ELR (cell line): ENCODE measurements at places on chromosomes 12 and 14.

DNA sequence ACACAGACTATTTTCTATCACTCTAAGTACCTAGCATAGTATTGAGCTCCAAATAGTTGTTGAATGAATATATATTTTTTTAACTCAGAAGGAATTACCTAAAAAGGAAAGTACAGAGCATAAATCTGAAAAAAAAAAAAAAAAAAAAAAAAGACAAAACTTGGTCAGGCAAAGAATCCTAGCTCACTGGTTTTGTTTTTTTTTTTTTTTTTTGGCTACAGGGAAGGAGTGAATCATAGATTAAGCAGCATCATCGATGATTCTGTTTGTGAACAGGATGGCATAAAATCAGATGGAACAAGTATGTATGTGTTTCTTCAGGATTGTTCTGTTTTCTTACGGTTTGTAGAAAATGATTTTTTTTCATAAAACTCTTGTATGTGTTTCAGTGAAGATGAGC, 66.1 kb upstream of the BCAT1 start:
- peak; percentile 11 for DNase-seq

GRCh38 chr14:45181329-45181728, 45.6 kb downstream of the FANCM start:
- DNase-seq, result peak; percentile 62

GRCh38 chr12:68223067-68223747, 2.4 kb downstream of the IL26 start:
- peak; percentile 88 for DNase-seq

DNA sequence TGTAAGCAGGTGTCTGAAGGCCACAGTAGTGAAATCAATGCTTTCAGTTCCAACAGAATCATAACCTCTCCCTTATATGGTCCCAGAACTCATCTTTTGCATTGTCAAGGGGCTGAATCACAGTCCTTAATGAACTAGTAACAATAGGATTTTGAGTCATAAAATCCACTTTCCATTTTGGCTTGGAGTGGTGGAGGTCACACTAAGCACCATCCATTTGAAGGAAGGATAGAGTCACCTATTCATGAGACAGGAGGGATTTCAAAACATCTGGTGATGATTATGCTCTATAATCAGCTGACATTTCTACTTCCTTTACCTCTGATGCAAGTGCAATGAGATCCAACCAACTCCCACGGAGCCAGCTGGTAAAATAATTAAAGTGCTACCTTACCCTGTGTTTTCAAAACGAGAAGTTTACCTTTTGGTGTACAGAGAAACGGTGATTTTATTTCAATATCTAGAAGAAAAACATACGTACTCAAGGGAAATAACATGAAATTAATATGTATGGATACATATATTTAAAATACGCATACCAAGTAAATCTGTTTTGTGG, 59.1 kb downstream of the TMEM132D start:
- DNase-seq, result no peak

DNA sequence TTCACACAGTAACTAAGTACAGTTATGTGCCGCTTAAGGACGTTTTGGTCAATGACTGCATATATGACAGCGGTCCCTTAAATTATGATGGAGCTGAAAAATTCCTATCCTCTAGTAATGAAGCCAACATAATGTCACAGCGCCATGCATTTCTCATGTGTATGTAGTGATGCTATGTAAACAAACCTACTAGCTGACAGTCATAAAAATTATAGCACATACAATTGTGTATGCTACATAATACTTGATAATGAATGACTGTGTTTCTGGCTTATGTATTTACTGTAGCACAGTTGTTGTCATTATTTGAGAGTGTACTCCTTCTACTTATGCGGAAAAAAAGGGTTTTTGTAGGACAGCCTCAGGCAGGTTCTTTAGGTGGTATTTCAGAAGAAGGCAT, 99.7 kb downstream of the DACT1 start:
- peak; percentile 42 for DNase-seq

DNA sequence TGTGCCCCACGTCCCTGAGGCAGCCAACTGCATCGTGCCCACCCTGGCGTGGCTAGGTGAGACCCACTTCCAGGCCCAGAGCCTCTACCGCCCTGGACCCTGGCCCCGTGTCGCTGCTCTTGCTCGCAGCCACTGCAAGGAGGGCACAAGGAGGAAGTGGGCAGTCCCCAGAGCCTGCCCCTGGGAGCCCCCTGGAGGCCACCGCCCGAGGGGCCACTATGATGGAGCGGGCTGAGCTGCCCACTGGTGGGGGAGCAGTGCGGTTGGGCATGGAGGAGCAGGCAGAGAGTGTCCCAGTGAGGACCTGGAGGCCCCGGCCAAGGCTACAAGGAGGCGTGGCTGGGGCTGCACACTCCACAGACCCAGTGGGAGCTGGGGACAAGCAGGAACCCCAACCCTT, 323.6 kb downstream of the PCNX1 start:
- no peak for DNase-seq

- DNase-seq, result peak; percentile 54
Observed at GRCh38 chr12:56084958-56085543, 5.1 kb downstream of the ERBB3 start.

- no peak for DNase-seq
Observed at GRCh38 chr12:131232036-131232435, 278.3 kb downstream of the ADGRD1 start.

DNA sequence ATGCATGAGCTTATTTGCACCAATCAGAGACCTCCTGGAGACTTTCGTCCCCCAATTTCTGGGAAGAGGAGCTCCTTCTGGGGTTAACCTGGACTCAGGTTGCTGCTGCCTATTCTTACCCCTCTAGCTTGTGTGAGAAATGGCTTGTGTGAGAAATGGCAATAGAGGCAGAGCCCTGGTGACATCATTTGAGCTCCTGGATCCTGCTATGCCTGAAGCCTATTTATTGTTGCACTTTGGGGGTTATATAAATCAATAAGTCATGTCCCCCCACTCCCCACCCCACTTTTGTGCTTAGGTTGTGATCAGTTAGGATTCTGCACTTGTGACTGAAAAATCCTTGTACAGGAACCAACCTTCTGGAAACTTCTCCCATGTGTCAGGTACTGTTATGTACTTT, 167.2 kb downstream of the ADCK1 start:
- DNase-seq, result no peak
